ENCODE measurements at places on chromosomes 1 and 21.
A peak's percentile ranks its signal among the peaks of the same experiment; 100 is the strongest.

DNA sequence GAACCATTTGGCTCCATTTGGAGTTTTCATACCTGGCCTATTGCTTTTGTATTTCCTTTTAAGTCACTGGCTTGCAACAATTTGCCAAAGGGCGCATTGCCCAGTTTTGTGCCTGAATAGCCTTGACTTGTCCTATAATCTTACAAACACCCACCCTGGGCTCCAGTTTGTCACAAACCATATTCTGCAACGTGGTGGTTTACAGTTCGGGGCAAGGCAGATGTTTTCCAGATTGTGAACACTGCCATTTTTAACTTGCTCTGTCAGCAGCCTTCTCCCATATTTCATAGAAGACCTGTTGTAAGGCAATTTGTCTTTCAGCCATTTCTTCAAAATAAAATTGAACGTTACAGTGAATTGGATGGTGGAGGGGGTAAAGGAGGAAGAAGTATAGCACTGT lies 53.2 kb upstream of the UBE2U start:
- no peak for DNase-seq

DNA sequence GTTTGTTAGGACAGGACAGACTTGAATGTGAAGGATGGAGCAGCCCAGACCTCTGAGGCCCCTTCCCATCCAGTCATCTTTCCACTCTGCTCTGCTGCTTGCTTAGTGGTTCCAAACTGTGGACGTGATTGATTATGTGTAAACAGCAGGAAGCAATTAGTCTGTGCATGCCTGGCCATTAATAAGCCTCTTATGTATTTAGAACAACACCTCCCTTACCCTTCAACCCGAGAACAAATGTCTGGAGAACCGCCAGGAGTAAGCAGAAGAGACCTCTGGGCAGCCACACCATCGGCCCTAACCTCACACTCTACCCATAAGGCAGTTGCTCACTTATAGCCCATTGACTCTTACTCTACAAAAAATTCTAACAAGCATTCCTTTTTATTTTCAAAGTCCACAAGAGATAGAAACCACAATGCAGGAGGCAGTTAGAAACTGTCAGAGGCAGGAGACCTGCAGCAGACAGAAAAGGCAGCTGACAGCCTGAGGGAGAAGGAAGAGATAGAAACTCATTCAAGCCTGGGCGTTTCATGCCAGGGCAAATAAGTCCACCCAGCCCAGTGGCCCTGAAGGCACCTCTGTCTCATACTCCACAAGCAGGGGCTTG lies 5.8 kb upstream of the EPHA8 start:
- peak; percentile 93 for DNase-seq

GRCh38 chr1:40450495-40451237 lies 390 bp downstream of the ZFP69B start:
- DNase-seq: no peak

DNA sequence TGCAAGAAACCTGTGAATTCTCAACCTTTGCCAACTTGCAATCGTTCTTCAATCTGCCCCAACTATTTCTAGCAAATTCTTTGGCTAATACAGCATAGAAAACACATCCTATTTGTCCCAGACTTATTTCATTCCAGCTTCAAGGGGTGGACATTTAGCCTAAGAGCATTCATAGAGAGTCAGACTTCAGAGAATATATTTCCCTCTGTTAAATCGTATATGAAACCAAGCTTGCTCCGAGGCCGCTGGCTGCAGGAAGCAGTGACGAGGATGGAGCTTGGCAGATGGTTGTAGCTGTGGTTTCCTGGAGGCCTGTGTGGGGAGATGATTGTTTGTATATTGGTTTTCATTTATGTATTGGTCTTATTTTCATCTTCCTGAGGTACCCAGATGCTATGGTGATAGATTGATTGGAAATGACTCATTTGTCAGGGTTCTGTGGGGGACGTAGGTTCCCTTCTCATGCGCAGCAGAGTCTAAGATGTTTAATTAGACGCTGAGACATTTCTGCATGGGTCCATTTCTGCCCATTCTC lies 26.1 kb downstream of the MAN1C1 start:
- DNase-seq: no peak

Measured in NCI-H1105 treated with DMSO at 0.1 percent for 48 hours (cell line).